Left kidney (tissue), 8 donors: ENCODE measurements at places on chromosomes 2 and 18.

GRCh38 chr2:17475286-17475685, 43.0 kb downstream of the RAD51AP2 start:
- DNase-seq = no peak

DNA sequence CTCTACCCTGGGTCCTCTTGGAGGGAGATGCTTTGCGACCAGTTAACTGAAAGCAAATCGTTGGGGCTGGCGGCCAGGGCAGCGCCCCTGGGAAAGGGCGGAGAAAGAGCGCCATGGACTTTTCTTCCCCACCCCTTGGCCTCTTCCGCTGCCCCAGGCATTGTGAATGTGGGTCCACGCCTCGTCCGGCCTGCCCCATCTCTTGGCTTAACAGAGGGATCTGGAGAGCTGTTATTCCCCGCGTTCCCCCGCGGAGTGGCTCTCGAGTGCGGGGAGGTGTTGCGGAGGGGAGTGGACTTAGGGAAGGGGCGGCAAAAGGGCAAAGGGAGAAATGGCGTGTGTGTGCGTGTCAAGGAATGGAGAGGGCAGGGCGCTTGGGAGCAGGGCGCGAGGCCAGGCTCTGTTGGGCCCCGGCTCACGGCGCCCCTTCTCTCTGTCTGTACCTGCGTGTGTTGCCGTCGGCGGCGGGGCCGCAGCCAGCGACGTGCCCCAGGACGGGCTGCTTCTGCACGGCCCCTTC, 6.6 kb downstream of the EMX1 start:
- DNase-seq = no peak

DNA sequence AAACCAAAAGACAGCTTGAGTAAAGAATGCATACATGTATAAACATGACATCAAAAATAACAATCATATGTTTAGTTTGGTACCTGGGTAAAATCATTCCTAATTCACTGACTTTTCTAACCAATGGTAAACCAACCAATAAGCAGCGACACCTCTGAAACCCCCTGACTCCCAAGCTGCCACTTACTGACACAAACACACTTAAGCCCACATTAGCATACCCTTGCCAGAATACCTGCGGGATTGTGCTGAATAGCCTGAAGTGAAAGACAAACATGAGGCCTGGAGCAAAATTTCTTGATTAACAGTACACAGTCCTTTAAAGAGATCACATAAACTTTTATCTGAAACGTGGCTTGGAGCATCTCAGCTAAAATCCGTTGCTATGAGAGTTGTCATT, 902.9 kb downstream of the TMEM182 start:
- DNase-seq = no peak

DNA sequence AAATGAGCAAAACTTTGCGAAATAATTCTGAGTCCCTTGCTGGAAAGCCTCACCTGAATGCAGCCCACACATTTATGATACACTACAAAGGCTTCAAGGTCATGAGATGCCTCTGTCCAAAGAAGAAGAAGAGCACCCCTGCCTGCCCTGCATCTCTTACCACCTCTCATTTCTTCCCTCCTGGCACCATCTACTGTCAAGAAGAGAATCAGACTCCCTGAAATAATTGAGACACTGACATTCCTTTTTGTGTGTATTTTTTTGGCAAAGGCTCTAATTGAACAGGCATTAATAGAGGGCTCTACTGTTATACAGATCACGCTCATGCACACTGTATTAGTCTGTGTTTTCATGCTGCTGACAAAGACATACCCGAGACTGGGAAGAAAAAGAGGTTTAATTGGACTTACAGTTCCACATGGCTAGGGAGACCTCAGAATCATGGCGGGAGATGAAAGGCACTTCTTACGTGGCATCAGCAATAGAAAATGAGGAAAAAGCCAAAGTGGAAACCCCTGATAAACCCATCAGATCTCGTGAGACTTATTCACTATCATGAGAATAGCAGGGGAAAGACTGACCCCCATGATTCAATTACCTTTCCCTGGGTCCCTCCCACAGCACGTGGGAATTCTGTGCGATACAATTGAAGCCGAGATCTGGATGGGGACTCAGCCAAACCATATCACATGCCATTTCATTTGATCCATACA, 176.3 kb downstream of the ALPK2 start:
- DNase-seq = no peak

- DNase-seq = no peak
Observed at GRCh38 chr2:11347403-11347959, 3.0 kb upstream of the ROCK2 start.

GRCh38 chr18:8471372-8471771, 137.9 kb upstream of the RAB12 start:
- no peak for DNase-seq

DNA sequence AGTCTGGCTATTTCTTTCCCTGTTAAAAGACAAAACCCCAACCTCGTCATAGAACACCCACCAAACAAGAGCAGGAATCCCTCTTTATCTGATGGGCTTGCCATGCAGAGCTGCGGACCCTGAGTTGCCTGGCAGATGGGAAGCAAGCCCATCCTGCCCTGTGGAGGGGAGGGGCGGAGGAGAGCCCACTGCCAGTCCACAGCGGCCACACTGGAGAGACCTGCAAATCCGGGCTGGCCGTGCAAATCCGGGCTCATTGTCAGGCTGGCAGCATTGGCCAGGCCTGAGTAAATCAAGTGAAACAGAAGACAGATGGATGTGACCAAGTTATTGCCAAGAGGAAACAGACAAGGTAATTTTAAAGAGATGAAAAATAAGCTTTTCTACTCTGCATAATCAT, 22.0 kb downstream of the MYL12B start:
- no peak for DNase-seq

- no peak for DNase-seq
Observed at GRCh38 chr18:21653361-21653760, 41.2 kb downstream of the SNRPD1 start.

DNA sequence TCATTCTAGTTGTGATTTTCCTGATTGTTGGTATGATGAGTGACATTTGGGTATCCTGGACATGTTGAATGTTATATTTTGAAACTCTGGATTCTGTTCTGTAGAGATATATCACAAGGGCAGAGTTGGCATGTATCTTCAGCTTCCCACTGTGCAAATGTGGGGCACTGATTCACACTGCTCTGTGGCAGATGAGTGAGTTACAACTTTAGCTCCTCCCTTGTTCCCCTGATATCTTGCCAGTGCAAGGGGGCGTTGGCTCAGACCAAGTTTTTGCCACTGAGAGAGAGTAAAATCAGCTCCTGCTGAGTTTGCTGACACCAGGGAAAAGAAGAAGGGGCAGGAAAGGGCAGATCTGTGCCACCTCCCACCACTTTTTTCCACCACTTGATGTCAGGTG, 199.6 kb upstream of the MMADHC start:
- DNase-seq = no peak

DNA sequence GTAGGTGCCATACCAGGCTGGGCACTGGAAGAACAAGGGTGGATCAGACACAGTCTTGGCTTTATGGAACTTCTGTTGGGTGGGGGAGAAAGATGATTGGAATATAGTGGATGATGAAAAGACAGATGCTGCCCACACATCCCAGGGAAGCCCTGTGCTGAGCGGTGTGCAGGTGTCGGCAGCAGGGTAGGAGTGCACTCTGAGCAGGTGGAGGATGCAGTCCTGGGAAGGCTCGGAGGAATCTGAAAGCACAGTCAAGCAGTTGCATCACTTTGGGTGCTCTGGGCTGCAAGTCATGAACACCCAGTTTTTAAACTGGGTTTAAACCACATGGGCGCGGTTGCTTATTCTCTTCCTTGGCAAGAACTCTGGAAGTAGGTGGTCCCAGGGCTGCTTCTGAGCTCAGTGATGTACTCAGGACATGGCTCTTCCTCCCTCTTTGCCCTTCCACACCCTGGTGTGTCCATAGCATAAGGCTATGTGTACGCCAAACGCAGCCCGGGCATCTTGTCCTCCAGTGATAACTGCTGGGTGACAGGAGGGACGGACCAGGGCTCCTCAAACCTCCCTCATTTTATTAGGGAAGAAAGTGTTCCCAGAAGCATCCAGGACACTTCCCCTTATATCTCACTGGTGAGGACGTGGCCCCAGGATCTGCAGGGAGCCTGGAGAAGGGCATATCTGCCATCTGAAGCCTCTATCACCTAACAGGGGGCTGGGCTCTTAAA, 84.0 kb downstream of the SH3RF3 start:
- no peak for DNase-seq

DNA sequence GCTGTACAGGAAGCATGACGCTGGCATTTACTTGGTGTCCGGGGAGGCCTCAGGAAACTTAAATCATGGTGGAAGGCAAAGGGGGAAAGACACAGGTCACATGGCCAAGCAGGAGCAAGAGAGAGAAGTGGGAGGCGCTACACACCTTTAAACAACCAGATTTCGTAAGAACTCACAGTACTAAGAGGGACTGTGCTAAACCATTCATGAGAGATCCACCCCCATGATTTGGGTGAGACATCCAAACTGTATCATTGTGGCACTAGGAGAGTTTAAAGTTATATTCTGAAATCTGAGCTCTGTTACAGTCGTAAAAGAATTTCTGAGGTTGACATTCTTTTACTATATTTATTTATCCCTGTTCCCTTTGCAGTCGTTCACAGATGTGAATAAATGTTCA, 116.6 kb downstream of the ICA1L start:
- no peak for DNase-seq

- no peak for DNase-seq
Observed at GRCh38 chr18:2641638-2642037, 13.9 kb upstream of the SMCHD1 start.

GRCh38 chr2:140242889-140243288, 1462.7 kb upstream of the NXPH2 start:
- DNase-seq = no peak

DNA sequence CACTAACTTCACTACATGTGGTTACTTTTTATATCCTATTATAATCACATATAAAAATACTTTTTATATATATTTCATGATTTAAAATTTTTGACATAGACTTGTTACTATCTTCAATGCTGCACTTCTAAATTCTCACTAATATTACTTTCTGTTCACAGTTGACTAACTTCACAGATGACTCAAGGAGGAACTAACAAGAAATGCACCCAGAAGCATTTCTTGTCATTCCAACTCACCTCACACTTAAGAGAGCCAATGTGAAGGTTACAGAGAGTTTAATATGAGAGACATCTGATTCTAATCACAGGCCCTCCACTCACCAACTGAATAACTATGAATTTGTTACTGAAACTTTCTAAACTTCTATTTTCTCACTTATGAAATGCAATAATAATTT, 399.8 kb upstream of the SLC8A1 start:
- no peak for DNase-seq

DNA sequence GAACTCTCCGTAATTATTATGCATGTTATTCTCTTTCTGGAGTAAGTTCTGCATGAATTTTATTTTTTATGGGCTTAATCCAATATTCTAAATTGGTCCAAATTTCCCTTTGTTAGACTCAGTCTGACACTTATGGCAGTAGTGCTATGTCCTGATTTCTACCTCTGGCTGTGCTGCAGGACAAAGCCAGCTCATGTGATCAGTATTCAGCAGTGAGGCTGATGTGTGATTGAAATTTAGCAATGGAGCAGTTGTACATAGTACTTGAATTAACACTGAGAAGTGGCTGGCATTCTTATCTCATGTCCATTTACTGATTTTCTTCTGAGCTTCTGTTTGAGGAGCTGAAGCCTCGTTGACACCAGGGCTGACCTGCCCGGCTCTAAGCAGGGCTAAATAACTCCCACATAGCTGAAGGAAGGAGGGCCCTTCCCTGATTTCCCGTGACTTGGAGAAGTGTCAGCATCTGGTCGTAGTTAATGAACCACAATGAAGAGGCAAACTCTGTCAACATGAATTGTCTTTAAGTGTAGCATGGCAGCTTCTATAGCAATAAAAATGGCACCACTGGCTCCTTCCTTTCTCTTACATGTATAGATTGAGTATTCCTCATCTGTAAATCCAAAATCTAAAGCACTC, 159.0 kb upstream of the RASGRP3 start:
- DNase-seq = no peak

DNA sequence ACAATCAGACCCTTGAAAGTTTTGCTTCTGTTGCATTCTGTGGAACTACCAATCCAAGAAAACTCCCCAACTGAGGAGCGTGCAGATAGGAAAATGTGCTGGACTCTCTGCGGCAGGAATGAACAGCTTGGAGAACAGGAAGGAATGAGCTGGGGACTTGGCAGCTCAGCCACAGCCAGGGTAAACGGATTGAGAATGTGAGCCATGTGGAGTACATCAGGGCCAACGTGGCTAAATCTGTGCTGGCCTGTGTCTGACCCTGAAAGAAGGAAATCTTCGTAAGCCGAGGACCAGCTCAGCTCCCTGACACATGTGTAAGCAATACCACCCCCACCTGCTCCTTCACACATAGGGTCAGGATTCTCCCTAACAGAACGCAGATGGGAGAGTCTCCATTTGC, 1023.7 kb downstream of the BCL11A start:
- DNase-seq = no peak

- DNase-seq = no peak
Observed at GRCh38 chr2:234411793-234412192, 85.1 kb downstream of the ARL4C start.

GRCh38 chr2:2026252-2026831, 282.0 kb upstream of the PXDN start:
- DNase-seq = no peak

- DNase-seq = no peak
Observed at GRCh38 chr2:197256021-197256420, 54.6 kb downstream of the ANKRD44 start.

GRCh38 chr2:170814533-170815230, 2.0 kb upstream of the GAD1 start:
- DNase-seq = no peak

GRCh38 chr2:174692256-174692919, 71.9 kb downstream of the CHRNA1 start:
- no peak for DNase-seq

DNA sequence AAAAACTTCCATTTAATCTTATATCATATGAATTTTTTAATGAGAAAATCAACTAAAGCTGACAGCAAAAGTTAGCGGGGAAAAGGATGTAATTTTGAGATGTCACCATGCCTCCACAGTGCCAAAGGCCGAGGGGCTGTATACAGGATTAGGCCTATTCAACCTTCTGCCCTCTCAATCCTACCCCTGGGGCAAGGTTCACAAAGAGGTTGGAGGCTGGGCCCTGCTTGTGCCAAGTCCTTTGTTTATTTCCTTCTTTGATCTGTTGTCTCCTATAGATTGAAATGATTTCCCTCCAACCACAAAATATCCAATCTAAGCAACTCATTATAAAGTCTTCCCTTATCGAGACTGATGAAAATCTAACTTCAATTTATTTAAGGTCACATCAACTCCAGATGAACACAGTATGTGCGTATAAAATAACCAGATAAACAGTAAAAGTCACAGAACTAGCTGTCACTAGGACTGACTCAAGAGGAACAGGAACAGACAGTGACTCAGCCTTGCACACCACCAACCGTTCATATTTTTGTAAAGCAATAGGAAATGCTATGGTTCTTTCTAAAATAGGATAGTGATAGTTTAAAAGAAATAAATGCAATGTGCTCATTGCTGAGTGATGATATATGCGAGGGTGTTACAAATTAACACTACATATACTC, 95.8 kb downstream of the SLC25A12 start:
- no peak for DNase-seq

- DNase-seq = no peak
Observed at GRCh38 chr2:177902395-177903163, 170.0 kb downstream of the PDE11A start.

- no peak for DNase-seq
Observed at GRCh38 chr2:62302631-62303435, 106.9 kb downstream of the B3GNT2 start.
